ENCODE measurements at places on chromosomes 2 and 18. TPM values are rescaled to one million over a fixed set of nuclear protein-coding genes. Genes with fewer than 3 reads are reported as not detected.

TRPM8 gene
- total RNA-seq, result 0.60 TPM

SDC1 gene
- 164 TPM for total RNA-seq

CASP8 gene
- 12.9 TPM for total RNA-seq

CHRNA1 gene
- 0.19 TPM for total RNA-seq

SIX3 gene
- total RNA-seq, result 0.68 TPM

CTAGE1 gene
- not detected for total RNA-seq

HRH4 gene
- total RNA-seq, result 0.24 TPM

ADGRF3 gene
- total RNA-seq, result 1.2 TPM

TMEM185B gene
- 27.2 TPM for total RNA-seq
